ENCODE measurements at places on chromosomes 1 and 21.

- no peaks in the 10 kb centered on the region for H3K27me3 ChIP-seq
- peaks cover 3% of the 10 kb centered on the region for H3K4me1 ChIP-seq
- no peak for DNase-seq
- H3K4me3 ChIP-seq, result no peak overlapping the region
- peak overlapping the region; percentile 21 for H3K27ac ChIP-seq
Measured at GRCh38 chr1:117416546-117417125, 49.4 kb downstream of the MAN1A2 start.

GRCh38 chr1:226411619-226412018 is 3.7 kb upstream of the PARP1 start:
- no peaks in the 10 kb centered on the region for H3K36me3 ChIP-seq
- H3K27ac ChIP-seq, result peak overlapping the region; percentile 22
- H3K27me3 ChIP-seq, result no peaks in the 10 kb centered on the region
- peaks cover 7% of the 10 kb centered on the region for H3K4me1 ChIP-seq
- no peak for DNase-seq

- DNase-seq, result no peak
- peak overlapping the region; percentile 73 for H3K4me3 ChIP-seq
- peak overlapping the region; percentile 58 for H3K27ac ChIP-seq
- no peaks in the 10 kb centered on the region for H3K36me3 ChIP-seq
- H3K4me1 ChIP-seq, result peaks cover 23% of the 10 kb centered on the region
- no peaks in the 10 kb centered on the region for H3K27me3 ChIP-seq
Measured at GRCh38 chr1:11729498-11730428, 6.2 kb upstream of the AGTRAP start.

GRCh38 chr1:26784886-26785285 is 2.9 kb upstream of the PIGV start:
- H3K36me3 ChIP-seq, result peaks cover 4% of the 10 kb centered on the region
- H3K27me3 ChIP-seq, result no peaks in the 10 kb centered on the region
- H3K4me3 ChIP-seq, result no peak overlapping the region
- DNase-seq, result no peak
- peak overlapping the region; percentile 99 for H3K27ac ChIP-seq
- H3K4me1 ChIP-seq, result peaks cover 48% of the 10 kb centered on the region

- H3K4me3 ChIP-seq, result no peak overlapping the region
- H3K27me3 ChIP-seq, result peaks cover 28% of the 10 kb centered on the region
- no peak overlapping the region for H3K27ac ChIP-seq
- DNase-seq, result peak; percentile 38
Measured at GRCh38 chr1:18100491-18101063, 7.0 kb upstream of the IGSF21 start.
